ENCODE measurements at places on chromosomes 5 and 9.

- no peak for DNase-seq
These were observed 2062.2 kb upstream of the CDH6 start for GRCh38 chr5:29131285-29131684.

- no peak for DNase-seq
These were observed 15.6 kb upstream of the PTBP3 start for GRCh38 chr9:112349008-112349333.

GRCh38 chr9:96777426-96777864 is 442 bp downstream of the ZNF510 start:
- no peak for DNase-seq

GRCh38 chr9:111886983-111887718 is 9.5 kb upstream of the UGCG start:
- no peak for DNase-seq

- DNase-seq, result no peak
These were observed 20.1 kb downstream of the PDE6A start for GRCh38 chr5:149924486-149924885.

- DNase-seq, result peak; percentile 10
These were observed 258.3 kb upstream of the NR4A3 start for GRCh38 chr9:99563364-99563763.

DNA sequence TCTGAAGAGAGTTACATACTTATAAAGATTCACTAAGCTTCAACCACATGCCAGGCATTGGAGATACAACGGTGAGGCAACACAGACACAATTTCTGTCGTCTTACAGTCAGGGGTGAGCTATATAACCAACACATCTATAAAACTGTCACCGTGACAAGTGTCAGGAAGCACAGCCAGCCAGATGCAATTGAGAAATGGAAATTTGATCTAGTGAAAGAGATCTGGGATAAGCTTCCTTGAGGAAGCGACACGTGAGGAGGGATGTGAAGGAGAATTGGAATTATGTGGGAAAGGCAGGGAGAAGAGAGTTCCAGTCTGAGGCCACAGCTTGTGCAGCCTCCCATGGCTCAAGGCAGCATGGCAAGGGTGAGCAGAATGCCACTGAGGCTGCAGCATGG is 50.9 kb upstream of the ZNF354B start:
- no peak for DNase-seq

DNA sequence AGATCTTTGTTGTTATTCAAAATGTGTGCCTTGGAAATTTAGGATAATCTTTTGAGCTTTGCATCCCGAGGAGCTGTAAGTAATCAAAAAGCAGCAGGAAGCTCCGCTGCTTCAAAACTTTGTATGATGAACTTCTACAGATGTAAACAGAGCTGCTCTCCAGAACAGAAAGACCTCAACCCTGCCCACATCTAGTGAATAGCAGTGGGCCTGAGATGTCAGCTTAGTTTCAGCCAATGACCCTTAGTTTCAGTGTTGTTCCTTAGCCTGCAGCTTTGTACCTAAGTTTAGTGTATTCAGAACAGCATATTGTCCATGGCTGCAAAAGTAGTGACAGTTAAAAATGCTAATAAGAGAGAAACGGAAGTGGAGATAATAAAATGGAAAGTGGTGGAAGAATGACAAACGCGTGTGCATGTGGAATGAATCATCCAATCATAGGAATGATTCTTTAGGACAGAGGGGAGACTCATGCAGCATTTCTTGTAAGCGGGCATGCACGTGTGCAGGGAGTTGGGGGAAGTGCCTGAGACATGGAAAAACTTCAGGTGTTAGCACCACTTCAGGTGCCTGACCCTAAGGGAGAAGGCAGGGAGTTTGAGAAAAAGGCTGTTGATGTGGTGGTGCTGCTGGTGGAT is 24.9 kb downstream of the SNX24 start:
- no peak for DNase-seq

GRCh38 chr5:60916646-60917045 is 28.2 kb downstream of the ERCC8 start:
- DNase-seq, result no peak
